NCI-H2029 (cell line): ENCODE measurements at places on chromosomes 13 and 19.
A peak's percentile ranks its signal among the peaks of the same experiment; 100 is the strongest.

DNA sequence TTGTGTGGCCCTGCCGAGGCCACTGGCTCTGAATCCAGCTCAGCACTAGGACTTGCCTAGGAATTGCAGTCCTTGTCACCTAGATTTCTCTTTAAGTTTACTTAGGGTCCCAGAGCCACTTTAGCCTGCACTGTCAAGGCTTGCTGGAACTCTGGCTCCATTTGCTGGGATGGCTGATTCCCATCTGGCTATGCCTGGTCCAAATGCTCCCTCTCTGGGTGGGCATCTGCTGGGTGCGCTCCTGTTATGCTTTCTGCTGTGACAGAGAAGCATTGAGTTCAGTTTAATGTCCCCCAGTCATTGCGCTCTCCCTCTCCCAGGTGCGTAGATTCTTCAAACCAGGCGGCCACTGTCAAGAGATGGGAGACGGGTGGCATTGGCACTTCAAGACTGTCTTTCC is 102.2 kb downstream of the MTUS2 start:
- no peak for DNase-seq

DNA sequence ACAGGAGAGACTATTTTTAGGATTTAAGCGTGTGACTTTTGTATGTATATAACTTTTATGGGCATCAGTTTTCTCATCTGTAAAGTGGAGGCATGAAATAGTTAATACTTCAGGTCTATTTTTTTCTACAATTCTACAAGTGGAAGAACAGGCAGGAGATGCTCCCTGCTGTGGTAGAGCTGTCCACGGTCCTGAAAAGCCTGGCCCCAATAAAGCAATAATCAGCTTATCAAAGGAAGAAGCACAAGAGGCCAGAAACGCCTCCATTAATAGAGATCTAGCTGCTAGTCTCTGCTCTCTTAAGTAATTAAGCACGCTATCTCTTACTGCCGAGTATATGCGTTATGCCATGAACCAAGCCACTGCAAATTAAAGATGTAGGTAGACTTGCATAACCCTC is 28.0 kb upstream of the WASF3 start:
- DNase-seq: no peak

DNA sequence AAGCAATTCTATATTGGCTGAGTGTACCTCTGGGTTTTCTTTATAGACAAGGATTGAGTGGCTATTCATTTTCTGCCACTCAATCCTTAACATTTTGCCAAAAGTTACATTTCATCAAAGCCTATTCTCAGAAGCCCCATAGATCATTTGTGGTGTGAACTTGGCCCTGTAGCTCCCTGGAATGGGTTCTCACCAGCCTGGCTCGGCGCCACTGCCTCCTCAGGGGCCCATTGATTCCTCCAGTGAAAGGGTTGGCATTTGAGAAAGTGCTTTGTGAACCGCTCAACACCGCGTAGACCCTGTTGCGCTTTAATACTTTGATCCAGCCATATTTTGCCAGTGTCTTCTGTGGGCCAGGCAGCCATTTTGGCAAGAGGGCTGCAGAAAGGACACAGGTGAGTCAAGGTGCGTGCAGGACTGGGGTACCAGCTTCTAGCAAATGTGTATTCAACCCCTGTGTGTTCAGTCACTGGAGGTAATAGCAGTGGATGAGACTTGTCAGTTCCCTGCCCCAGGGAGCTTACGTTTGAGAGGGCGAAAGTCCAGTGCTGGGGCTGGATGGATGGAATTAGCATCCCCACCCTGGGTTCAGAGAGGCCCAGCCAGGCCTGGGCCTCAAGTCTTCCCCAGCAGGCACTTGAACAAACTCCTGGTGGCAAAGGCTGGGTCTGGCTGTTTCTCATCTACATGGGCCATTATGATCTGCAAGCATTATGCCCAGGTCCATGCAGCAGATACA is 3.8 kb downstream of the RAB8A start:
- no peak for DNase-seq

DNA sequence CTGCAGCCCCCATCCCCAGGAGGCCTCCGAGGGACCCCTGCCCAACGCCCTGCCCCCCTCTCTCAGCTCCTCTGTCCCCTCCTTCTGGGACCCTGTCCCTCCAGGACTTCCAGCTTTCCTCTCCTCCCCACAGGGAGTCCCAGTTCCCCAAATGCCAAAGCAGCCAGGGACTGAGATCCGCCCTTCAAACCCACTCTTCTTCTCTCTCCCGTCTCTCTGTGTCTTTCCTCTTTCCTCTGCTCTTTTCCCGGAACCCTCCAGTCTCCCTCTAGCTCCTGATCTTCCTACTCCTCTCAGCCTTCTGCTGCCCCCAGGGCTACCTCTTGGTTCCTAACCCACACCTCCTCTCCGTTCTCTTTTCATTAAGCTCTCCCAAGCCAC is 377 bp downstream of the CA11 start:
- no peak for DNase-seq

DNA sequence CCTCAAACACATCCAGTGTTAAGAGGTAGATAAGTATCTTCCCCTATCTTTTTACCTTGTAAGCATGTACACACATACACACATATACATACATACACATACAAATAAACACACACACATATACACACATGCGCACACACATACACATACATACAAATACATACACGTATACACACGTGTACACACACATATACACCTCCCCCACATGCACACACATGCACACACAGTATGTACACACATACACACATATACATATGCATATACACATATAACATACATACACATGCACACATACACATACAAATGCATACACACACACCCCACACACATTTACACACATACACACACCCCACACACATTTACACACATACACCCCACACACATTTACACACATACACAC is 24.1 kb downstream of the ADGRE1 start:
- DNase-seq: no peak

DNA sequence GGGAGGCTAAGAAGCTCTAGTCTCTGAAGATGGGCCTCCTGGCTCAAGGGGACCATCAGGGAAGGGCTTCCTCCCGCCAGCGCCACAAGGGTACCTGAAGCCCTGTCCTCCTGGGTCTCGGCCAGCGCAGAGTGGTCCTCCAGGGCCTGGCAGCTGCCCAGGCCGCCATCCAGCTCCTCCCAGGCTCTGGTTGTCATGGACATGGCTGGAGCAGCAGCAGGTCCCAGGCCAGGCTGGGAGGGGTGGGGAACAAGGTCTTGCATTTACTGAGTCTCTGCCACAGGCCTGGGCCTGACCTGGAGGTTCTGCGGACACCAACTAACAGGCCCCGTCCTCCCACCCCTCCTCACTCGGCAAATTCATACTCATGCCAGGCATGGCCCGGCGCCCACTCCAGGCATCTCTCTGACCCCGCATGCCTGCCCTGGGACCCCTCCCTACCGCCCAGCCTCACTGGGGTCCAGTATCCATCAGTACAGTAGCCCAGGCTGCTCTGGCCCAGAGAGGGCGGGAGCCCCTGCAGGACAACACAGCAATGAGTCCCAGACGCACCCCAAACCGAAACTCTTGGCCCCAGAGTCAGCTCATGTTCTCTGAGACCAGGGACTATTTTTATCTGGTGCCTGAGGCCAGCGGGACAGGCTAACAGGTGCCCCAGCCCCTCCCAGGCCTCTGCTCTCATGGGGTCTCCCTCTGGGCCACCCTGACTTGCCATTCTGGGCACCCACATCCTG is 938 bp downstream of the JSRP1 start:
- peak; percentile 70 for DNase-seq

DNA sequence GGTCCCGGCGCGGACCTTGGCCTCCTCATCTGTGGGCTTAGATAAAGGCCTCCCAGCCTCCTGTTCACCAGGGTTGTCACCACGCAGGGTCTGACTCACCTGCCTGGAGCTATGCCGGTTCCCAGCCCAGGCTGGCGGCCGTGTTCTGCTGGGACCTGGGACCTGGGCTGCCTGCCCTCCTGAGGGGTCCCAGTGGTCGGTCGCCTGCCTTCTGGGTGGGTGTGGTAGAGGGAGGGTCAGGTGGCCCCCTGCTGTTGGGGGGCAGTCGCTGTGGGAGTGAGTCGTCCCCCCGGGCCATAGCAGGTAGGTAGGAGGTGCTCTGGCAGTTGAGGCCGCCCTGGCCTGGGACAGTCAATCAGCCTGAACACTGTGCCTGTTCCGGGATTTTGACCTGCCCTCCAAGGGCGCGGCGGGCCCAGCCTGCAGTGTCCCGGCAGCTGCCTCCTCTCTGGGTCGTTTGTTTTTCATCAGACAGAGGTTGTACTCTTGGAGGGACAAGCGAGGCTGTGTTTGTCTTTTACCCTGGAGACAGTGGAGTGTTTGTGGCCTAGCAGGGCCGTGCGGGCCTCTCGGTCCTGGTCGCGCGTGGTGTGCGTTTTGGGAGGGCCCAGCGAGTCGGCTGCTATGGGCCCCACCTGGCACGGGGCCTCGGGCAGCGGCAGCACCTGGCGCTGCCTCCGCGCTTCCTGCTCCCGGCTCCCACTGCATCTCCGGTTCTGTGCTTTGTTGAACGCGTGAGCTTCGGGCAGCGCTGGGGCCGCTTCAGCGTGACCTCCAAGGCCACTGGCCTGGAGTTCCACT is 2.6 kb downstream of the ADAT3 start:
- no peak for DNase-seq
